Neural progenitor cell (in vitro differentiated cells): ENCODE measurements at places on chromosomes 1 and 21. TPM values are rescaled to one million over a fixed set of nuclear protein-coding genes. Genes with fewer than 3 reads are reported as not detected.

The DTL gene
- total RNA-seq = 62.4 and 76.6 TPM in 2 replicates

The LAMB3 gene
- 0.19 TPM in 1 of 2 replicates, not detected in the other for total RNA-seq

The CFAP107 gene
- not detected in 2 replicates for total RNA-seq

The GPX7 gene
- 21.9 and 31.6 TPM in 2 replicates for total RNA-seq

The GUCA2A gene
- not detected in 2 replicates for total RNA-seq

The AMY2B gene
- total RNA-seq = 4.9 and 10.0 TPM in 2 replicates

The ITPKB gene
- total RNA-seq = 1.6 and 4.5 TPM in 2 replicates

The IBA57 gene
- total RNA-seq = 2.2 and 6.7 TPM in 2 replicates

The ATP13A2 gene
- 18.8 and 46.6 TPM in 2 replicates for total RNA-seq

The PLA2G2F gene
- total RNA-seq = not detected in 2 replicates

The ATAD3C gene
- not detected in 2 replicates for total RNA-seq

The HLX gene
- total RNA-seq = 0.12 TPM in 1 of 2 replicates, not detected in the other

The AK5 gene
- total RNA-seq = 1.5 and 1.8 TPM in 2 replicates

The LCE1D gene
- not detected in 2 replicates for total RNA-seq

The LHX8 gene
- total RNA-seq = 0.06 TPM in 1 of 2 replicates, not detected in the other

The EIF2D gene
- total RNA-seq = 45.2 and 47.5 TPM in 2 replicates

The TNFSF18 gene
- 0.15 TPM in 1 of 2 replicates, not detected in the other for total RNA-seq

The NBPF4 gene
- not detected in 2 replicates for total RNA-seq

The OLFML2B gene
- 1.3 and 3.0 TPM in 2 replicates for total RNA-seq

The PTPN22 gene
- not detected in 2 replicates for total RNA-seq

The RNF11 gene
- 63.8 and 108 TPM in 2 replicates for total RNA-seq

The PRAMEF12 gene
- total RNA-seq = not detected in 2 replicates

The TLR5 gene
- 0.30 and 0.68 TPM in 2 replicates for total RNA-seq

The ECE1 gene
- 12.5 and 15.2 TPM in 2 replicates for total RNA-seq

The ANKRD65 gene
- 0.15 and 1.7 TPM in 2 replicates for total RNA-seq

The PLA2G2C gene
- not detected in 2 replicates for total RNA-seq

The ERG gene
- 0.09 TPM in 1 of 2 replicates, not detected in the other for total RNA-seq

The TMEM269 gene
- total RNA-seq = 0.31 and 0.47 TPM in 2 replicates

The ADAMTS5 gene
- total RNA-seq = under 0.01 TPM in 1 of 2 replicates, not detected in the other

The ATP1A2 gene
- total RNA-seq = 88.6 and 154 TPM in 2 replicates

The CADM3 gene
- 6.9 and 15.3 TPM in 2 replicates for total RNA-seq

The FMOD gene
- total RNA-seq = 0.19 TPM in 1 of 2 replicates, not detected in the other

The PYHIN1 gene
- total RNA-seq = not detected in 2 replicates

The PDZK1 gene
- total RNA-seq = 0.28 and 0.50 TPM in 2 replicates

The PCAT6 gene
- 4.2 TPM in 1 of 2 replicates, not detected in the other for total RNA-seq

The KIAA0040 gene
- total RNA-seq = 0.15 TPM in 1 of 2 replicates, not detected in the other

The DNAJC16 gene
- total RNA-seq = 24.2 and 33.6 TPM in 2 replicates

The TMIGD3 gene
- total RNA-seq = not detected in 2 replicates

The OR2T29 gene
- not detected in 2 replicates for total RNA-seq

The PDZK1IP1 gene
- total RNA-seq = not detected in 2 replicates

The BTBD19 gene
- 1.4 and 1.7 TPM in 2 replicates for total RNA-seq

The C1QA gene
- total RNA-seq = not detected in 2 replicates
